ENCODE measurements at places on chromosomes 5 and 9.

- no peak for DNase-seq
These were observed 353.6 kb downstream of the DEPDC1B start for GRCh38 chr5:60346393-60346792.

GRCh38 chr5:14572836-14573235 lies 8.8 kb upstream of the OTULINL start:
- no peak for DNase-seq

DNA sequence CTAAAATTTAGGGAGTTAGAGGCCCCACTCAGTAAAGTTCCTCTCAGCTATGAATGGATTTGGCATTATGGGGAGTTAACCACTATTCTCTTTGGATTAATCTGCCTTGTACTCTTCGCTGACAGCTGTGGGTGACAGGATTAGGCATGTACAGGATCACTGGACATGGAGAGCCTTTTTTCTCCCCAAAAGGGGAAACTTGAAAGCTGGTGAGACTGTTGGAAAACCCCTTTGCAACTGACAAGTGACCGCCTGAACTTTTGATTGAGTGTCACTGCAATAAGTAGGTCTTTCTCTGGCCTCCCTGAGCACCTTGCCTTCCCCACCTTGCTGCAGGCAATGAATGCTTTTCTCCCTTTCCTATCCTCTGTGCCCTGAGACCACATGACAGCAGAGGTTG lies 68.3 kb downstream of the ERP44 start:
- DNase-seq = no peak

DNA sequence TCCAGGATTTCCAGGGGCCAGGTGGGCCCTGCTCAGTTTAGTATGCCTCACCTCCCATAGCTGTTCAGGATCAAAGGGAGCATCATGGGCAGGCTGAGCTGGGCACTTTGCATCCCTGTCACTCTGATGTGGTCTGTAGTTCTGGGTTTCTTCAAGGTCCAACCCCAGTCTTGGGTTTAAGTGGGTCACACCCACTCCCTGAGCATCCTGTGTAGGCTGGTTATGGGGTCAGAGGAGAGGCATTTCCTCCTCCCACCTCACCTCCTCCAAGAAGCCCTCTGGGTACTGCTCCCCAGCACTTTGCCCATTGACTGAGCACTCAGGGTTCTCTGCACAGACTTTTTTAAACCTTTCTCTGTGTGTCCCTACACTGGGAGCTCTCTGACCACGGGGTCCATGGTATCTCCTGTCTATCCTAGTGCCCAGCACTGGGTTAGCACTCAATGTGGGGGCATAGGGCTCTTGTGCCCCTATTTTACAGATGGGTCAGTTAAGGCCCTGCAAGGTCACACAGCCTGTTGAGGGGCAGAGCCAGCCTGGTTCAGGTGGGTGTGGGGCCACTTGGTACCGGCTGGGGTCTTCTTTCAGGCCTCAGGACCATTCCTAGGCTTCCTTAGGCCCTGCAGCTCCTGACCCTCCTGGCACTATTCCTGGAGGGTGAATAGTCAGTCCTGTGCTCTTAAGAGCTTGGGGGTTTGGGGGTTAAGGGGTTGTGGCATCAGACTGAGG lies 19.0 kb downstream of the CXXC5 start:
- no peak for DNase-seq

DNA sequence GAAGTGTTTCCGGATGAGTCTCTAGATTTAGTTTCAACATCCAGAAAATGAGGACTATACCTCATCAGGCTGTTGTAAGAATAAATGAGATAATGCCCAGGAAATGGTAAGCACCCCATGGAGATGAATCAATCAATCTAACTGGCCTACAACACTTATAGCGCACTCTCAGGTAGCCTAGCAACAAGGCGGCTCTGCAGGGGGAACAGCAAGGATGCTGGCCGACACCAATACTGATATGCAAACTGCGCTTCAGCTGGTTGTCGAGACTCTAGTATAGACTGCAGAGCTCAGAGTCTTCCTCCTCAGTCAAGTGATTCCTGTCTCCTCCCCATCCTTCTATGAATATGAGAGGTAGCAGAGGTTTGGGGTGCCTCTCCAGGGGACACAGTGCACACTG lies 218.8 kb upstream of the WWC1 start:
- no peak for DNase-seq

Data from right forelimb (tissue), 1 donor.